Right renal cortex interstitium (tissue), 3 donors: ENCODE measurements at places on chromosomes 12 and 14. TPM values are rescaled to one million over a fixed set of nuclear protein-coding genes. Genes with fewer than 3 reads are reported as not detected.

GRCh38 chr14:101032433-101032832, 128.9 kb upstream of the RTL1 start:
- DNase-seq: no peak

DNA sequence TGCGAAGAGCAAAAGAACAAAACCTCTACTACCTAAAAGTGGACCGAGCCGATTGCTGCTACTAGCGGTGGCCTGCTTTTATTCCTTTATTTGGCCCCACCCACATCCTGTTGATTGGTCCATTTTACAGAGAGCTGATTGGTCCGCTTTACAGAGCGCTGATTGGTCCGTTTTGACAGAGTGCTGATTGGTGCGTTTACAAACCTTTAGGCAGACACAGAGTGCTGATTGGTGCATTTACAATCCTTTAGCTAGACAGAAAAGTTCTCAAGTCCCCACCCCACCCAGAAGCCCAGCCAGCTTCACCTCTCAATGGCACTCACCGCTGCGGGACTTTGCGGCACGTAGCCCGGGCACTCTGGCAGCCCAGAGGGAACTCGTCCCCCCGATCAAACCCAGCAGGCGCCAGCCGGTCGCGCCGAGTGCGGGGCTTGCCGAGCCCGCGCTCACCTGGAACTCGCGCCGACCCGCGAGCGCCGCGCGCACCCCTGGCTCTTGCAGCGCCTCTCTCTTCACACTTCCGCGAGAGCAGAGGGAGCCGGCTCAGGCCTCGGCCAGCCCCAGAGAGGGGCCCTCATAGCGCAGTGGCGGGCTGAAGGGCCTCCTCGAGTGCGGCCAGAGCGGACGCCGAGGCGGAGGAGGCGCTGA, 8.7 kb upstream of the FGD4 start:
- no peak for DNase-seq

DNA sequence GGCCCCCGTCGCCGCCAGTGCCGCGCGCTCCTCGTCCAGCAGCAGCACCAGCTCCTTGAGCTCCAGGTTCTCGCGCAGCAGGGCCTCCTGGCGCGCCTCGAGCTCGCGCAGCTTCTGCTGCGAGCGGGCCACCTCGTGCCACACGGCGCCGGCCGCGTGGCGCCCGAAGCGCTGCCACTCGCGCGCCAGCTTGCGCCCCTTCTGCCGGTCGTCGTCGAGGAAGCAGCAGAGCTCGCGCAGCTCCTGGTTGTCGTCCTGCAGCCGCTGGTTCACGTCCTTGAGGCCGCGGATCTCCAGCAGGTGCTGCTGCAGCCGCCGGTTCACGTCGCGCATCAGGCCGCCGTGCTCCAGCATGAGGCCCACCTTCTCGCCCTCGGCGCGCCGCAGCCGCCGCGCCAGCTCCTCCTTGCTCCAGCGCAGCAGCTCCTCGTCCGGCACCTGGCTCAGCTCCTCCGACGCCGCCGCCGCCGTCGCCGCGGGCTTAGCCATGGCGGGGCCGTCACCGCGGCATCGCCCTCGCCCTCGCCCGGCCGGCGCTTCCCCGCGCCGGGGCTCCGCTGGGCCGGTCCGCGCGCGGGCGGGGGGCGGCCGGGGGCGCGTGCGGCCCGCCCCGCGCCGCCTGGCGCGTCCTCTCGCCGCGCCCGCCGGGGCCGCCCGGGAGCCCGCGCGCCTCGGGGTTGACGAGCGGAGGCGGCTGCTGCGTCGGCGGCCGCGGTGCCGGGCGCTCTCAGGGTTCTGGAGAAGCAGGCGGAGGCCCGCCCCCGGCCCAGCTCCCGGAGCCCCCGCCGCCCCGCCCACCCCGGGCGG, at the start of gene CCDC85C:
Gene CCDC85C, minus strand, starts transcription at position 737 of the 807 bp plus-strand sequence. Its CDS starts 248 bp downstream, at position 489.
- no peak for DNase-seq

DNA sequence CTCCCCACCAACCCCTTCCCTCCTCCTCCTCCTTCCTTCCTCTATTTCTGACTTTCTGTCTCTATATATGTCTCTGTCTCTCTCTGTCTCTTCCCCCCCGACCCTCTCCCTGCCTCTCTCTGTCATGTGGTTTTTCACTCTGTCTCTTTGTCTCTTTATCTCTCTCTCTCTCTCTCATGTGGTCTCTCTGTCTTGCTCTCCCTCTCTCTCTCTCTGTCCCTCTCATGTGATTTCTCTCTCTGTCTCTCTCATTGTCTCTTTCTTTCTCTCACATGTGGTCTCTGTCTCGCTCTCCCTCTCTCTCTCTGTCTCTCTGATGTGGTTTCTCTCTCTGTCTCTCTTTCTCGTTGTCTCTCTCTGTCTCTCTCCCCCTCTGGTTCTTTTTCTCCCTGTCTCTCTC, 59.3 kb downstream of the PHETA1 start:
- DNase-seq: no peak

DNA sequence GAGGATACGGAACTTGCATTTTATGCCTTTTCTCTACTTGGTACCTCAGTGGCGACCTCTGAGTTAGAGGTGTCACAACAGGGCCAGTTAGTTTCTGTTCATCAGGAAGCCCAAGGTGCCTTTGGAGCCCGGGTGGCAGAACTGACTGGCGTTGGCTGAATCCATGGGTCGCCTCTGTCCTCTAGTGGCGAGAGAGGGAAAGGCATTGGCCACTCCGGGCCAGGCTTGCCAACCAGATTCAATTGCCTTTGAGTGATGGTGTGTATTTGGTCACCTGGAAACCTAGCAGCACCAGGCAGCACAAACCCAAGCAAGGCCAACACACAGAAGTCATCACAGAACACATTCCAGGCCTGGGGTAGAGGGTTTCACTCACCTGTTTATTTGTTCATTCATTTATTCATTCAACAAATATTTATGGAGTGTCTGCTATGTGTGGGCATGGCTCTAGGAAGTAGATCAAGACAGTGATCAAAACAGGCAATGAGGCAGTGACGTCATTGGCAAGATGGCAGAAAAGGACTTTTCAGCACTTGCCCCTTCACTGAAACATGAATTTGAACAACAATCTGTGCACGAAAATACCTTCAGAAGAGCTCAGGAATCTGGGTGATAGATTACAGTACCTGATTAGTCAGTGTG, 40.5 kb upstream of the KCNA5 start:
- no peak for DNase-seq

The SLC5A8 gene
- polyA plus RNA-seq: 34.0 TPM

- no peak for DNase-seq
Measured at GRCh38 chr12:108210001-108210400, 80.9 kb downstream of the WSCD2 start.

DNA sequence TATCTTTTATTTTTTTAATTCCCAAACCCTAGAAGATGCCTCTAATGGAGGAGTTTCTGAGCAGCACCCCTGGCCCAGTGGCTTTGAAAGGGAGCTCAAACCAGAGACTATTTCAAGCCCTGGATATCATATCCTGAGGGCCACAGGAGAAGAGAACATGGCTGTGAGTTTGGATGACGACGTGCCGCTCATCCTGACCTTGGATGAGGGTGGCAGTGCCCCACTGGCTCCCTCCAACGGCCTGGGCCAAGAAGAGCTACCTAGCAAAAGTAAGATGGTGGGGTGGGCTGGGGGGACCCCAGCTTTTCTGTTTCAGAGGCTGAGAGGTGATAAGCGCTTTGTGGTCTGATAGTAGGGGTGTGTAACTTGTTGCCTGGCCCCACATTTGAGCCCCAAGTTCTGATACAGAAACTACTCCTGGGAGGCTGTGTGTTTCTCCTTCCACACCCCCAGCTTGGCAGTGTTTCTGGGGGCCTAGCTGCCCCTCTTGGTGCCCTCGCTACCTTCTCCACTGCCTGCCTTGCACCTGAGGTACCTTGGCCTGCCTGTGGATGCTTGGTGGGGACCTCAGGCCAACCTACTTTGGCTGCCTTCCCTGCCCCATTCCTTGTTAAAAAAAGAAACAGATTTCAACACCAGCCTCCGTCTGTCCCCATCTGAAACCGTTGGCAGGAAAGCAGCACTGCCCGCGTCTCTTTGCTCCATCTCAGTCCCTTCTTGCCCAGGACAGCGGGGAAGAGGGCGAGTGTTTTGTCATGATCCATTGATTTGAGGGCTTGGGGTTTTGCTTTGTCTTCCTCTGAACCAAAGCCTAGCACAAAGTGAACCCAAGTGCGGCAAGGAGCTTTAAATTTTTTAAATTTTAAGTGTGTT, 5.7 kb downstream of the TPCN1 start:
- no peak for DNase-seq

The TMPRSS12 gene
- 0.08 TPM for polyA plus RNA-seq

DNA sequence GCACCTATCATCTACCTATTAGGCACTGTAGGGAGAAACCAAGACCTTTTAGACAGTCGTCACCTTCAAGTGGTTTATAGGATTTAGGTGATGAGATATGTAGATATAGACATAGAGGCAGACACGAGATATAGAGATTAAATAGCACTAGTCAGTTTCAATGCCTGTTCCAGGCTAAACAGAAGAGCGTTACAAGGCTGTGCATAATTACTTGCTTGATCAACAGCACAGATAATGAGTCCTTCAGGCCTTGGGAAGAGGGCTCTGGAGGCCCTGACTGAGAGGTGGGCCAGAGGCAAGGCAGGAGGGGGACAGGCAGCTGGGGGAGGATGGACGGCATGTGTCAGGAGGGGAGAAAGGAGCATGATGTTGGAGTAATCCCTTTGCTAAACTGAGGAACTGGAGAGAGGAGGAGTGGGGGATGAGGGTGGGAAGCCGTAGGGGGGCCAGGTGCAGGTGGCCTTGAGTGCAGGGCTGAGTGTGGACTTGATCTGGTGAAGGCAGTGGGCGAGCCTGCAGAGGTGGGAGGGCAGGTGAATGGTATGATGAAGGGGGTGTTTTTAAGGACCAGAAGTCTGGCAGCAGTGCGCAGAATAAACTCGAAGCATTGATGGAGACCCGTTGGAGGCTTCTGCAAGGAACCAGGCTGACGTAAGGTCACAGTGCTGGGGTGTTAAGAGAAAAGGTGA, 43.9 kb upstream of the ATP23 start:
- no peak for DNase-seq

DNA sequence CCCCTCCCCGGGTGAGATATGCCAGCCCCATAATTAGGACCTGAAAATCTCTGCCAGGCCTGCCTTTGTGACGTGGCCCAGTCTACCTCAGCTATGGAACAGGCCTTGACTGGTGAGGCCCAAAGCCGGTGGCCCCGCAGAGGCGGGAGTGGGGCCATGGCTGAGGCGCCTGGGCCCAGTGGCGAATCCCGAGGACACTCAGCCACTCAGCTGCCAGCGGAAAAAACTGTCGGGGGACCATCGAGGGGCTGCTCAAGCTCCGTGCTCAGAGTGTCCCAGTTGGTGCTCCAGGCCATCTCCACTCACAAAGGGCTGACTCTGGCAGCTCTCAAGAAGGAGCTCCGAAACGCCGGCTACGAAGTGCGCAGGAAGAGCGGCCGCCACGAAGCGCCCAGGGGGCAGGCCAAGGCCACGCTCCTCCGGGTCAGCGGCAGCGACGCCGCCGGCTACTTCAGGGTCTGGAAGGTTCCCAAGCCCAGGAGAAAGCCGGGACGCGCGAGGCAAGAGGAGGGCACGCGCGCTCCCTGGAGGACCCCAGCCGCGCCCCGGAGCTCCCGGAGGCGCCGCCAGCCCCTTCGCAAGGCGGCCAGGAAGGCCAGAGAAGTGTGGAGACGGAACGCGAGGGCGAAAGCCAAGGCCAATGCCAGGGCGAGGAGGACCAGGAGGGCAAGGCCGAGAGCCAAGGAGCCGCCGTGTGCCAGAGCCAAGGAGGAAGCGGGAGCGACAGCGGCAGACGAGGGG, 21.4 kb downstream of the ZNF641 start:
- no peak for DNase-seq

DNA sequence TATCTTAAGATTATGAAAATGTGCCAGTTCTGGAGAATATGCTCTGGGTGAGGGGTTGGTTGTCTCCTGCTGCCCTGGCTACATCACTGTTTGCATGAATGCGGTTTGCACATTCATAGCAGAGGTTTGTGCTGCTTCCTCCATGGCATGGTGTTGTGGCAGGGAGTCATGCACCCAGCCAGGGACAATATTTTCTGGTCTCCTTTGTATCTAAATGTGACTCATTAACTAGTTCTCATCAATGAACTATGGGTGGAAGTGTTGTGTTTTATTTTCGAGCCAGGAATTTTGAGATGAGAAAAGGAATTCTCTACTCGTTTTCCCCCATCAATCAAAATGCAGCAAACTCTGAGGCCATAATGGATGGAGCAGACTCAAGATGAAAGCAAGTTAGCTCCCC, 527.3 kb downstream of the SNAPC1 start:
- DNase-seq: no peak

The NR2C1 gene
- 73.2 TPM for polyA plus RNA-seq

The BEGAIN gene
- polyA plus RNA-seq: 1.8 TPM

DNA sequence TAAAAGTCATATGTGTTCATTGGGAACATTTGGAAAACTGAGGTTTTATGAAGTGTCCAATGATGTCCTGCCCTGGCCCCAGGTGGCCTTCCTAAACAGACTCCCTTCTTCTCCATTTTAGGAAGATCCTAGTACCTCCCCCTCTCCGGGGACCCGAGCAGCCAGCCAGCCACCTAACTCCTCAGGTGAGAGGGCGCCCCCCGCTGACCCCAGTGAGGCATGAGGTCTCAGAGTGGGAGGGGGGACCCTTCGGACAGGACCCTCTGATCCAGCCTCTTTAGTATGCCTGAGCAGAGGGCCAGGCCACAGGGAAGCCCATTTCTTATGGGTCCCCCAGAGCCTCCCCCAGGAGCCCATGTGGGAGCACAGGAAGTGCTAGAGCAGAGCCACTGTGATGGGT, 23.7 kb downstream of the DEGS2 start:
- DNase-seq: no peak

The DNAJC22 gene
- 18.3 TPM for polyA plus RNA-seq

DNA sequence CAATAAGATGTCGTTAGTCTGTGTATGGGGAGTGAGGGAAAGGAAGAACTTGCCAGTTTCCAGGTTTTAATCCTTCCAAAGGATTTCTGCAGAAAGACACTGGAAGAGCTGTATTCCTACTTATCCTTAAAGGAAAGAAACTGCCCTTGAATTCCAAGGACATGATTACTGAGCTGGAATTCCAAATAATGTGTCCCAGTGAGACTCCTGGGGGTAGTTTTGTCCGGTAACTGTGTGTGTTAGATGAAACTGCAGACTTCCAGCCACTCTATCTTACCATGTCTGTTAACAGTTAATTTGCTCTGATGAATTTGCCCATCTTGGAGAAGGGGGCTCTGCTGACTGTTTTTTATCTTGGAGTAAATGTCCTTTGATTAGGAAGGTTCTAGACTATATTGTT, 33.0 kb downstream of the CKB start:
- DNase-seq: no peak

The FAIM2 gene
- 5.9 TPM for polyA plus RNA-seq

DNA sequence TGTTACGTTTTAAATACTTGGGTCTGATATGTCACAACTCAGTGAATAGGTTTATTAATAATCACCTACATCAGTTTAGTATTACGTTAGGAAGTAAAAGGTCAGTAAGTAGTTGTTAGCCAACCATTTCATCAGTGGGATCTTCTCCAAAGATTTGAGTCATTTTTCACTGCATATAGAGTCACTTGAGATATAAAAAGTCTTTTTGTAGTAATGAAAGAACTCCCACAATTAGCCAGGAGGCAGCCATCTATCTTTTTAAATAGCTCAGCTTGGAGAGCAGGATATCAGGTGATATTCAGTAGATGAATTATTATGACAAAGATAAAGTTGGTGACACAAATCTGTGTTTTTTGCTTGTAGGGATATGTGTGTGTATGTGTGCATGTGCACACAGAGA, 309.3 kb downstream of the PDZRN4 start:
- DNase-seq: no peak

- DNase-seq: no peak
Measured at GRCh38 chr12:122183588-122183940, 641 bp downstream of the LRRC43 start.

The METTL17 gene
- polyA plus RNA-seq: 89.3 TPM
